NT2/D1 (cell line): ENCODE measurements at places on chromosomes 4 and X.

GRCh38 chr4:176967586-176967985 lies 174.9 kb upstream of the VEGFC start:
- DNase-seq, result no peak

DNA sequence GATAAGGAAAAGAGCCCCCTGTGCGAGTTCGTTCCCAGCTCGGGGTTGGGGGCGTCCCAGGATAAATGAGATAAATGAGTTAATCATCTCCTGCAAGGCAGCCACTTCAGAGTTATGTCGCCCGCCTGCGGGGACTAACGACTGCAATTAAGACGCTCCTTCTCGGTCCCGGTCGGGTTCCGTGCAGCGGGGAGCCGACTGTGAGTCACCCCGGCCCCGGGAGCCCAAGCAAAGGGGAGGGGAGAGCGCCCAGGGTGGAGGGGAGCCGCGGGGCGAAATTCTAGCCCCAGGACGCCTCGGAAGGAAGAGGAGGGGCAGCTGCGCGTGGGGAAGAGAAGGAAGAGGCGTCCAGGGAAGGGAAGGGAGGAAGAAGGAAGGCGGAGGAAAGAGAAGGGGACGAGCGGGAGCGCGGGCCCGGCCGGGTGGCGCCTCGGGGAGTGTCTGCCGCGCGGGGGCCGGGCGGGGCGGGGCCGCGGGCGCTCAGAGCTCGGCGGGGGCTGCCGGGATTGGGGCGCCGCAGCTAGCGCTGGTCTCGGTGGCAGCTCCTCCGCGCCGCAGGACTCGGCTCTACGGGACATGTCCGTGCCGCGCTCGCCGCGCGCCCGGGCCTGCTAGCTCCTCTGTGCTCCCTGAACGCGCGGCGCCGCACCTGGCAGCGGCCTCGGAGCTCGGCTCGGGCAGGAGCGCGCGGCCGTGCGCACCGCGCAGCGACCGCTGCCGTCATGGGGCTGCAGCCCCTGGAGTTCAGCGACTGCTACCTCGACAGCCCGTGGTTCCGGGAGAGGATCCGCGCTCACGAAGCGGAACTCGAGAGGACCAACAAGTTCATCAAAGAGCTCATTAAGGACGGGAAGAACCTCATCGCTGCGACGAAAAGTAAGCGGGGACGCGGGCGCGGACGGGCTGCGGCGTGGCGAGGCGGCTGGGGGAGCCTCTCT lies at the start of gene ARHGAP10:
Gene ARHGAP10, plus strand, starts transcription at position 509 of the 938 bp plus-strand sequence. Its CDS starts 214 bp downstream, at position 723.
- no peak for DNase-seq

GRCh38 chr4:154344686-154345085 lies 146.9 kb downstream of the DCHS2 start:
- no peak for DNase-seq

DNA sequence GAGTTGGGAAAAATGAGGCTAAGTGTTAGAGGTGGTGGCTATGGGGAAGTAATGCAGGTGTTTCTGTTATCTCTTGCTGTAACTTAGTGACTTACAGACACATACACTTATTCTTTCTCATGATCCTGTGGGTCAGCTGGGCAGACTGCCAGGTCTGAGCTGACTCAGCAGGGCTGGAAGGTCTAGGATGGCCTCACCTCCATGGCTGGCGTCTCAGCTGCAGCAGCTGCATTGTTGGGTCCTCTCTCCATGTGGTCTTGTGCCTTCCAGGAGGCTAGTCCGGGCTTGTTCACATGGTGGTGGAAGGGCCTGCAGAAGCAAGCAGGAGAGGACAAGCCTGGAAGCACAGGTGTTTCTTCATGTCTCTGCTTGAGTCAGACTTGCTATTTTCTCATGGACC lies 172.7 kb downstream of the NHS start:
- no peak for DNase-seq

DNA sequence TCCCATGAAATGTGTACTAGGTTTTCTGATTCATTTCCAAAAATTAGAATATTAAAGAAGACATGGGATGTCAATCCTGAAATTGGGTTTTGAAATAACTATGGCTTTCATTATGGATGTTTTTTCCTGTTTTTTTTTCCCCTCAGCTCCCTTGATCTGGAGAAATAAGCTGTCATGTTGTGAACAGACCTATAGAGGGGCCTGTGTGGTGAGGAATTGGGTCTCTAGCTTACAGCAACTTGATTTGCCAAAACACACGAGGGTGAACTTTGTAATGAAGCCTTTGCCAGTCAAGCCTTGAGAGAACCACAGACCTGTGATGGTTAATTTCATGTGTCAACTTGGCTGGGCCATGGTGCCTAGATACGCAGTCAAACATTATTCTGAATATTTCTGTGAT lies 2413.6 kb downstream of the PCDH7 start:
- DNase-seq, result no peak

GRCh38 chr4:172962564-172963353 lies 205.9 kb upstream of the GALNT7 start:
- DNase-seq, result no peak

DNA sequence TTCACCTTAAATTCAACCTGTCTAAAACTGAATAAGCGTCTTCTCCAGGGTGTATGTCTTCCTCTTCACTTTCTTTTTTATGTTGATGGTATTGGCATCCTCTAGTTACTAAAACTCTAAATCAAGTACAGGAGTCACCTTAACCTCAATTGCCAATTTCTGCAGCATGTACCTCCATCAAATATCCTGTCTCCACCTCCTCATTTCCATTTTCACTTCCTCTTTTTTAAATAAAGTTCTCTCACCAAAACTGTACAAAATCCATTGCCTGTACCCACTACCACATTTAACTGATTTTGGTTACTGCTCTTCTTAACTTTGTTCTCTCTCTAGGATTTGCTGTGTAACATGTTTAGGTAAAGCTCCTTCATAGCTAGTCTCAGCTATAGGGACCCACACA lies 9.2 kb upstream of the NPFFR2 start:
- no peak for DNase-seq

- DNase-seq, result no peak
These were observed 988.8 kb downstream of the RAPGEF2 start for GRCh38 chr4:160091631-160092030.
